ENCODE measurements at places on chromosomes 6 and 20.

- DNase-seq = no peak
Observed at GRCh38 chr6:143822584-143823024, 20.5 kb upstream of the LTV1 start.

- no peak for DNase-seq
Observed at GRCh38 chr6:71335544-71335943, 46.9 kb downstream of the OGFRL1 start.

DNA sequence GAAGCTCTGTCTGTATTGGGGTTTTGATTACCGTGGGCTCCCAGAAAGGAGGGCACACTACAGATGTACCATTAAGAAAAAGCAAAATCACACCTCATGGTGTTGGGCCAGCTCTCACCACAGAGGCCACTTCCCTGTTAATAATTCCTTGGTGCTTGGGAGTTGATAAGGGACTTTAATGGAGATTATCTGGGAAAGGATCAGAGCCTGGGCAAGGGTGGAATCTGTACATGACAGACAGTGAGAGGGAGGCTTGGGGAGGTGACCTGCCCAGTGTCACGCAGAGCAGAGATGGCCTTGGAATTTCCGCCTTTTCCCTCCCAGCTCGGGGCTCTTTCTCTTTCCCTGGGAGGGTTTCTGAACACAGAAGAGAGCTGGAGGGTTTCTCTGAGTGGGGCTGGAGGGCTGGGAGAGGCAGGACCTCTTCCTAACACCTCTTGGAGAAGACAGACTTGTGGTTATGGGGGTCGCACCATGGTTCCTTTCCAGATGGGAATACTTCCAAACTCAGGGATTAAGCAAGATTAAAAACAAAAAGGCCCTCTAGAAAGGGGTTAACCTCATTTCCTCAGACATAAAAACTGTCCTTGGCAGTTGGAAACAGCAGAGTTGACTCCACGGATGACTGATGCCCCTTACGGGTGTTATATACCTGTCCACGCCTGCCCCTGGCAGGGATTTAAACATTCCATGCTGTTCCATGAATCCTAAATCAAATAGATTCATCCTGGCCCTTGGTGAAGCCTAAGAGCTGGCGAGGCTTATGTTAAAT lies 16.8 kb upstream of the KCNK16 start:
- DNase-seq = no peak

- DNase-seq = no peak
Observed at GRCh38 chr6:32472781-32473375, 33.2 kb downstream of the HLA-DRA start.

- DNase-seq = no peak
Observed at GRCh38 chr6:42937548-42938427, 8.5 kb downstream of the CNPY3 start.

DNA sequence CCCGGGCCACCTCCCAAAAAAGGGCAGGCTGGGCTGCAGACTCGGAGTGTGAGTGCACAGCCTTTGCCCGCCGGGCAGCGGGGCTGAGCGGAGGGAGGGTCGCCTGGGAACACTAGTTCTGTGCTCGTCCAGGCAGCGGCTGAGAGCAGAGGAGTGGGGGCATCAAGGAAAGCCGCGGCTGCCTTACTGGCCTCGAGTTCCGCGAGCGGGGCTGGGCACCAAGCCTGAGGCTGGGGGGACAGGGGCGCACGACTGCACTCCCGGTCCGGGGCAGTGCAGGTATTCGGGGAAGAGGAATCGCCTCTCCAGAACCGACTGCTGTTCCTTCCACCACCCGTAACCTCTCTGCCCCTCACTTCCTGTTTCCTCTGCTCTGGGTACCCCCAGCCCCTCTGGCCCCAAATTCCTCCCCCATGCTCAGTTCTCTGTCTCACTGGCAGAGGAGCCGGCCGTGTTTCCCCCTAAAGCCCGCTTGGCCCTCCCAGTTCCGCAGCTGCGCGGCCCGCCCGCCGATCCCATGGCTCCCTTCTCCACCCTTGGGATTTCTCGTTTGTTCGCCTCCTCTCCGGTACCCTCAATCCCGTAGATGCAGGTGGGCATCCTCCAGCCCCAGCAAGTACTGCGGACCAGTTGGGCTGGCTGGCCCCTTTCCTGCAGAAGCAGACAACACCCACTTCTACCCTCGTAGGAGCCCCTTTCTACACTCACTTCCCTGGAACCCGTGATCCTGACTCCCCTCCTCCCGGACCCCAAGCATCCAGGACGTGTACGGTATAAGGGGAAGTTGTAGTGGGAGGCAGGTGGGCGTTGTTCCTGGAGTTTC lies 5.1 kb downstream of the RING1 start:
- no peak for DNase-seq

All from posterior vena cava (tissue), 2 donors.